Right atrium auricular region (tissue), 2 donors: ENCODE measurements at places on chromosomes 1 and 21.

DNA sequence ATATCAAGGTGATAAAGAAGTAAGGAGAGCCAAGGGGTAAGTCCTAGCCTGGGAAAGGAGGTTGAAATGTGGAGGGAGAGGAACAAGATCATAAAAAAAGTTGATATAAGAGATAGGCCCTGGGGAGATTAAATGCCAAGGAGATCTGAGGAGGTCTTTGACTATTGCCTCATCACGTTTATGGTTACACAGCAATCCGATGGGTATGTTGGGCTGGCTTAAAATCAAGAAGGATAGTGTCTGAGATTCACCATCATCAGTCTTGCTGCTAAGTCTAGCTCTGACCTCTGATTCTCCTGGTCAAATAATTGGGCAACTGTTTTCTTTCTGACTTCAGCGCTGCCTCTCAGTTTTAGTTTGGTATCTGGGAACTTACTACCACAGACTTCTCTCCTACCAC lies 416.3 kb downstream of the GPATCH2 start:
- no peak for DNase-seq

DNA sequence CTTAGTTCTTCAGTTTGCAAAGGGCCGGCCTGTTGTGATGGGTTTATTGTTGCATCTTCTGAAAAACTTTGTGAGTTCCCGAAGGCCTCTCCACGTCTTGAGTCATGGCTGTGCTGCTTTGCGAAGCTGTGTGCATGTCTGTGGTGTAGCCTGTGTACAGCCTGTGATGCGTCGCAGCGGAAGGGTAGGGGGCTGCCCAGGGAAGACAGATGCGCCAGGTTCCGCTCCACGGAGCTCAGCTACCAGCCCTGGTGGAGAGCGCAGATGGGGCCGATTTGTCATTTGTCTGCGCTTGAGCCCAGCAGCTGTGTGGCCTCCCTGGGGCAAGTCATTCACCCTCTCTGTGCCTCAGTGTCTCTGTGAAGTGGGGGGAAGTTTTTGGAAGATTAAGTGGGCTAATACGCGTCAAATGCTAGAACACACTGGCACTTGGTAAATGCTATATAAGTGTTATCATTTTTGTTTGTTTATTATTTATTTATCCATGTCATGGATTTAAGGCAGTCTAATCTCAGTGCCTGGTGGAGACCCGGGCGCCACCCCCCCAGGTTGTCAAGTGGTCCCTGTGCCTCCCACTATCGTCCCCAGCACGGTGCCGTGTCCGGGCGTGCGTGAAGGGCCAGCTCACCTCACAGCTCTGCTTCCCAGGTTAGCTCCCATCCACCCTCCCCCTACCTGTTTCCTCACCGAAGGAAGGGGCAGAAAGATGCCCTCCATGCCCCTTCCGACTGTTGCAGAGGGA lies 8.4 kb downstream of the PDE9A start:
- no peak for DNase-seq

- DNase-seq: no peak
These were observed 201.7 kb upstream of the BEND5 start for GRCh38 chr1:48978413-48978812.

GRCh38 chr1:56450004-56450666 lies 129.2 kb downstream of the PLPP3 start:
- DNase-seq: no peak

GRCh38 chr1:228830954-228831481 lies 95.7 kb downstream of the RHOU start:
- no peak for DNase-seq

DNA sequence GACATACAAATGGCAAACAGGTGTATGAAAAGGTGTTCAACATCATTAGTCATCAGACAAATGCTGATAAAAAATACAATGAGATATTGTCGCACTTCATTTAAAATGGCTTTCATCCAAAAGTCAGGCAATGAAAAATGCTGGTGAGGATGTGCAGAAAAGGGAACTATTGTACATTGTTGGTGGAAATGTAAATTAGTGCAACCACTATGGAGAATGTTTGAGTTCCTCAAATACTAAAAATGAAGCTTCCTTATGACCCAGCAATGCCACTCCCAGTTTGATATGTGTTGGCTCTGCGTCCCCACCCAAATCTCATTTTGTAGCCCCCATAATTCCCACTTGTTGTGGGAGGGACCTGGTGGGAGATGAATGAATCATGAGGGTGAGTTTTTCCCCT lies 309.7 kb upstream of the ZRANB2 start:
- DNase-seq: no peak

DNA sequence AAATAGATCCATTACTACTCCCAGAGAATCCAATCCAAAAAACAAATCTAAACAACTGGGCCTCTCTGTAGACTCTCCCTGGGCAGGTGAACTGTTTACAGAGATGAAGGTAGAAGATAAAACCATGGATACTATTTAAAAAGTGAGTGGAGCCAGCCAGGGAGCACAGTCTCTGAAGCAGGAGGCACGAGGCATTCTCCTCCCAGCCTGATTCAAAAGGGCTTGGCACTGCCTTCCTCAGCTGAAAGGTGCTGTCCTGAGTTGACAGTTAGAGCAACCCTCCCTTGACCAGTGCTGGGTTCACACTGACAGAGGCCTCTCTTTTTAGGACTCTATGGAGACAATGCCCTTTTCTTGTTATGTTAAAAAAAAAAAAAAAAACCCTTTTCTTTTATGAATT lies 36.8 kb downstream of the HENMT1 start:
- DNase-seq: no peak

DNA sequence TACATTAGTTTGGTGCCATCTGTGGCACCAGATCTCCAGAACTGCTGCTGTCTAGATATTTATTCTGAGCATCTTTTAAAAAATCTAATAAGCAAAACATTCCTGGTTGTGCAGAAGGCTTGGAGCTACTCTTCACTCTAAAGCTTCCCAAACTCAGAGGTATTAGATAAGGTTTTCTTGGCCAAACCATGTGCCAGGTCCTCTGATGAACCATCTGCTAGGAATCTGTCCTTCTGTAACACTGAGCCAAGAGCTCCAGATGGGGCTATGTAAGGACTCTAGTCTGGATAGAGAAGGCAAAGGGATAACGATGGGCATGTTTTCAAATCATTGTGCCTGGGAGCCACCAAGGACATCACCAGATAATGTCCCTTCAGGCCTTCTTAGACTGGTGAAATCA lies 410.6 kb downstream of the NTNG1 start:
- no peak for DNase-seq

- DNase-seq: no peak
These were observed 2.2 kb downstream of the PHGDH start for GRCh38 chr1:119713749-119714456.

DNA sequence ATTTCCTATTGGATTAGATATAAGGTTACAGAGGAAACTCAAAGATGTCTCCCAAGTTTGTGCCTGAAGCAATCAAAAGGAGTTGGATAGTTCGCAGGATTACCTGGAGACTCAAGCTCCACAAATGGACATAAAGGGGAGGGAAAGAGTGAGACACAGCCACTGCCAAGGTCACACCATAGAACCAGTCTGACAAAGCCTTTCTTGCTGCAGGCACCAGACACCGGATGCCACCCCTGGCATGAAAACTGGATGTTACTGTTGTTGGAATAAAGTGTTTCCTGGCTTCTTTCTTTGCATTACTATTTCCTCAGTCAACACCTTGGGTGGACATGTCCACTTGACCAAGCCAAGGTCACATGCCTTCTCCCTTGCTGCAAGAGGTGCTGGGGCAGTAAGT lies 70.6 kb downstream of the SNRPE start:
- DNase-seq: no peak

DNA sequence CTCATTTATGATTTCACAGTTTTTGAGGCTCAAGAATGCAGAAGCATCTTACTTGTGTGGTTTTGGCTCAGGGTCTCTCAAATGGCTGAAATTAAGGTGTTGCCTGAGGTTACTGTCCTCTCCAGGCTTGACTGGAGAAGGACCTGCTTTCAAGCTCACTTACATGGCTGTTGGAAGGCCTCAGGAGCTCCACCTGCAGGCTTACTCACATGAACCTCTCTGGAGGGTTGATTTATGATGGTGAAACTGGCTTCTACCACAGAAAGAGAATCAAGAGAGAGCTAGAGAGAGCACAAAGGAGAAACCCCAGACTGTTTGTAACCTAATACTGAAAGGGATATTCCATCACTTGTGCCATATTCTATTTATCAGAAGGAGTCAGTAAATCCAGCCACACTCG lies 6.2 kb upstream of the KCNK2 start:
- no peak for DNase-seq
